Testis (tissue), 5 donors: ENCODE measurements at places on chromosomes 3 and 15.

GRCh38 chr15:36926427-36926825 lies 173.9 kb downstream of the MEIS2 start:
- DNase-seq = no peak

- no peak for DNase-seq
Measured at GRCh38 chr3:59180006-59180405, 130.2 kb upstream of the CFAP20DC start.

GRCh38 chr3:54756330-54756731 lies 171.5 kb downstream of the LRTM1 start:
- DNase-seq = no peak

DNA sequence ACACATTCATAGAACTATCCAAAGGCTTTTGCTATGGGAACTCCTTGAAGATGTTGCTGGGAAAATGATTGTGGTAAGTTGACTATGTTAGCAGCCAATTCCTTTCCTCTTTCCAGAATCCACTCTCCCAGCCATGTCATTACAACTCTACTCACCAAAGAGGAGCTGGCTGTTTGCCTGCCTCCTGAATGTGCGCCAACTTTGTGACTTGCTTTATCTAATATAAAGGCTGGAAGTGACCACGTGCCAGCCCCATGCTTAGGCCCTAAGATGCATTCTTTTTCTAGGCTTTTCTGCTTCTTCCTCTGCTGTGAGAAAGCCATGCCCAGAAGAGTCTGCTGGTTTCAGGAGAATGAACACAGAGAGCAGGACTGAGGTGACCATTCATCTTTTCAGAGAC lies 182.2 kb downstream of the GABRB3 start:
- no peak for DNase-seq

GRCh38 chr15:85579957-85580694 lies 199.7 kb downstream of the AKAP13 start:
- peak; percentile 56 for DNase-seq

GRCh38 chr15:92343924-92344643 lies 49.6 kb upstream of the ST8SIA2 start:
- DNase-seq = no peak

DNA sequence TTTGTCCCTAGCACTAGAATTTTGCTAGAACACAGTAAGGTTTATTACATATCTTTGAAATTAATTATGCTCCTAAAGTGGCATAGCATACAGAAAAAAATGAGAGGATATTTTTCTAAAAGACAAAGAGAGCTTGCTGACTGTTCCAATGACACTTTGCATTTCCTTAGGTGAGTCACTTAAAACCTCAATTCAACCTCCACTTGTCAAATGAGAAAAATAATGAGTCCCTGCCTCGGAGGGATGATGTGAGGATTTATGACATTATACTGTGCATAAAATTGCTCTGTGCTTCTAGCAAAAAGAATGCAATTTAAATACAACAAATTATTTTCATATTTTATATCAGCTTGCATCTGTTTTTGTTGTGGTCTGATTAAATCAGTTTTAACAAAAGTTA lies 1417.0 kb upstream of the ALCAM start:
- no peak for DNase-seq

GRCh38 chr3:191499307-191500080 lies 38.5 kb downstream of the PYDC2 start:
- peak; percentile 88 for DNase-seq

DNA sequence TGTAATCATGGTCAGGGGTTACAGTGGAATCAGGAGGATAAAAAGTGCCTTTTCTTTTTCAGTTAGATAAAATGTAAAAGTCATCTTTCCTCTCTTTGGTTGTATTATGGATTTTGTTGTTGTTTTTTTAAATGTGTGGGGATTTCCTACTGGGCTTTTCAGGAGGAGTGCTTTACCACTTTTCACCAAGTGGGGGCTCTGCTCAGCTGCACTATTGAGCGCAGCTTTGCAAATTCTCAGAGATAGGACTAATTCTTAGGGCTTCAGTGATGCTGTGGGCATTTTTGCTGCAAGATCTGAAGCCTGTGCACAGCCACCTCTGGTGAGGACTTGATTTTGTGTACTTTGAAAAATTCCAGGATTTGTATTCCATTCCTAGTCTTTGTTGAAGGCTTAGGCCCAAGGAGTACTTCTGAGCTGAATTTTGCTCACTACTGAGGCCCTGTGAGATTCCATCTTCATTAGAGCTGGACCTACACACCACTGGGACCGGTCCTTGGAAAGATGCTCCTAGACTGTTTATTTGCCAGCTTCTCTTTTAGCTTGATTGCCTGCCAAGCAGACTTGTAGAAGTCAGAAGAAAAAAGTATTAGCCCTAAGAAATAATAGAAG lies 7.5 kb downstream of the GNB5 start:
- DNase-seq = peak; percentile 71

GRCh38 chr3:141452045-141452444 lies 34.8 kb upstream of the RASA2 start:
- peak; percentile 62 for DNase-seq

DNA sequence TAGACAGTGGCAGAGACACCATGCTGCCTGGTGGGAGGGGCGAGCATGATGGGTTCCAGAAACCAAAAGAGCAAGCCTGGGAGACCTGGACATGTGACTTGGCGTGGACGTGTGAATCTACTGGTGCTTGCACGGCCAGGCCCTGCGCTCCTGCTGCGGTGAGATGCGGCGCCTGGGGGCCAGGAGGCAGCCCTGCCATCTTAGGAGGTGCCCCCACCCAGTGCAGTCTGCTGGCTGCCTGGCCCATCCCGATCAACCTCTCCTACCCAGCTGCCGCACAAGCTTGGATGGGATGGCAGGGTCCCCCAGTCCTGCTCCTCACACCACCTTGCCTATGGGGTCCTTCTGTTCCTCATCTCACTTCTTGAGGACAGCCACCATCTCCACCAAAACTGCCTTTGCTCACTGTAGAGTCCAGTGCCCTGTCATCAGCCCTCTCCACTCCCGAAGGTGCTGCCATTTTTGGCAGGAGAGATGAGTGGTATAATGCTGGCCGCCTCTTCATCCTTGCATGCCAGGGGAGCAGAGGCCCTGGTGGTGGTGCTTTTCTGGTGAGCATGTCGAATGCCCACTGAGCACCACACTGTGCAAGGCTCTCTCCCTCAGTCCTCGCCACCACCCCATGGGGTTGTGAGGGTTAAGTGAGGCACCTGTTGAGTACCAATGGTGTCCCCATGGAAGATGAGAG lies 3.1 kb upstream of the ABTB1 start:
- DNase-seq = no peak

DNA sequence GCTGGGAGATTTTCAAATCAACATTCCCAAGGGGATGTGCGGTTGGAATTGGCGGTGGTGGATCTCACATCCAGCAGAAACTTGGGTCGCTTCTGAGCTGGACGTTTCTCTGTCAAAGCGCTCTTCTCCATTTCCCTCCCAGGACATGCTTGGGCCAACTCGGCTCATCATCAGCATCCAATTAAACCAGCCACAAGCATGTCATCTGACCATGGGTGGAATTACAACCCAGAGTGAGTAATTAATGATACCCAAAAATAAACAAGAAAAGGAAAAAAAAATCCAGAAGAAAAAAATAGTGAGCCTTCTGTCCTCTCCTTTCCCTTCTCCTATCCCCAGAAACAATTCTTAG lies 111.2 kb downstream of the XXYLT1 start:
- no peak for DNase-seq

DNA sequence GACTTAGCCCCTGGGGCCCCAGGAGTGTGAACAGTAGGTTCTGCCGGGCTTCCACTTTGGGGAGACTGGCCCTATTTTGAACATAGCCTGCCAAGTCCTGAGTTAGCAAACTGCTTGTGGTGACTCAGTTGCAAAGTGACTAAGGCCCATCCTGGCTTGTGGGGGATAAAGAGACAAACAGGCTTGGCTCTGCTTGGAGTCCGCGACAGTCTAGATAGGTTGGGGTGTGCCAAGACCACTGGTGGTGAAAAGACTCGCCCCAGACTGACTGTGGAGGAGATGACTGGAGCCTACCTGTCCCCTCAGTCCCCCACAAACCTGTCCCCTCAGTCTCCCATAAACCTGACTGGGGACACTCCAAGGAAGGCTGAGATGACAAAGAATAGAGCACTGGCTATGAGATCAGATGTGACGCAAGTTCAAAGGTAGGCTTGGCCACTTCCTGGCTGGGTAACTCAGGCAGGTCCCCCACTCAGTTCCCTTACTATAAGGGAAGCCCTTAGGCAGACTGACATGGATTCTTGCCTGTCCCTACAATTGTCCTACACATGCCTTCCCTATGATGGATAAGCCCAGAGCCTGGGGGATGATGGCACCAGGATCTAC lies 4.3 kb downstream of the DNASE1L3 start:
- DNase-seq = no peak

- no peak for DNase-seq
Measured at GRCh38 chr3:195557322-195557721, 14.2 kb upstream of the PPP1R2 start.

GRCh38 chr15:96358001-96358801 lies 27.7 kb downstream of the NR2F2 start:
- DNase-seq = no peak

GRCh38 chr3:139574026-139574947 lies 34.7 kb upstream of the RBP1 start:
- DNase-seq = peak; percentile 58

DNA sequence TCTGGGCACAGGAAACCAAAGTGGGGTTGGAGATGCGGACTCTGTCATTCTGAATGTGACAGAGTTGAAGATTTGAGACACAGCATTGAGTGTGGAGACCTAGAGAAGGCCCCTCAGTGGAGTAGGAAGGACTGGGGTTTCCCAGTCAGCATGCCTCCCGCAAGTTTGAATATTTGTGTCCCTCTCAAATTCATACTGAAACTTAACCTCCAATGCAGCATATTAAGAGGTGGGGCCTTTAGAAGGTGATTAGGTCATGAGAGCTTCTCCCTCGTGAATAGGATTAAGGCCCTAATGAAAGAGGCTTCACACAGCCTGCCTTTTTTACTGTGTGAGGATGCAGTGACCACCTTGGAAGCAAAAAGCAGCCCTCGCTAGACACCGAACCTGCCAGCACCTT lies 8.0 kb downstream of the HDDC3 start:
- DNase-seq = no peak

DNA sequence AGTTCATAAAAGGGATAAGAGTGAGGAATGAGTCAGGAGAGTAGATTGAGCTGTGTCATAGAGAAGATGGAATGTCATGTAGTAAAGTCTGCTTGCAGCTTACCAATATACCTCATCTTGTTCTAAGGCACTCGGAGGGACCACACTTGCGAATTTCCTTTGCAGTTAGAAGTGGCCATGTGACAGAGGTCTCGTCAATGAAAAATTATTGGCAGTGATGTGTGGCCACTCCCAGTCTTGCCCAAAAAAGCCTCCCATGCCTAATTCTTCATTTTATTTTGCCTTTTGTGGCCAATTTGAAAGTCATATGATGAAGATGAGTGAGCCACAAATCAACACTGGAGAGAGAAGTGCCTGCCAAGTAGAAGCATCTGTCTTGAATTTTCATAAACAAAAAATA lies 465.6 kb upstream of the ZNF385D start:
- no peak for DNase-seq

DNA sequence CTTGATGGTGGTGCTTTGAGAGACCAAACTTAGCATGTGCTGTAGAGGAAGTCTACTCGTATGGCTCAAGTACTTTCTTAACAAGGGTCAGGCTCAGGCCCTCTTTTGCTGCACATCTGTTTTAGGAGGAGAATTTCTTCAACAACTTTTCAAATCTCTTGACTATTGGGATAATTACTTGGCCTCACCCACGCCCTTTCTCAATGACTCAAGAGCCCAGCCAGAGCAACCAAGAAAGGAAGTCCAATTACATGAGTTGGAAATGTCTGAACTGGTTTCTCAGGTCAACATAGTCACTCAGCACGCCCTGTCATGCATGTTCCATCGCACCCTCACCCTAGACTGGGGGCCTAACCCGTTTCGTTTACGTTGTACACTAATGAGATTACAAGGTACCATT lies 44.8 kb upstream of the UMPS start:
- no peak for DNase-seq

GRCh38 chr3:8846176-8846575 lies 76.8 kb upstream of the OXTR start:
- no peak for DNase-seq

- peak; percentile 41 for DNase-seq
Measured at GRCh38 chr3:134326760-134327593, 47.3 kb downstream of the AMOTL2 start.

DNA sequence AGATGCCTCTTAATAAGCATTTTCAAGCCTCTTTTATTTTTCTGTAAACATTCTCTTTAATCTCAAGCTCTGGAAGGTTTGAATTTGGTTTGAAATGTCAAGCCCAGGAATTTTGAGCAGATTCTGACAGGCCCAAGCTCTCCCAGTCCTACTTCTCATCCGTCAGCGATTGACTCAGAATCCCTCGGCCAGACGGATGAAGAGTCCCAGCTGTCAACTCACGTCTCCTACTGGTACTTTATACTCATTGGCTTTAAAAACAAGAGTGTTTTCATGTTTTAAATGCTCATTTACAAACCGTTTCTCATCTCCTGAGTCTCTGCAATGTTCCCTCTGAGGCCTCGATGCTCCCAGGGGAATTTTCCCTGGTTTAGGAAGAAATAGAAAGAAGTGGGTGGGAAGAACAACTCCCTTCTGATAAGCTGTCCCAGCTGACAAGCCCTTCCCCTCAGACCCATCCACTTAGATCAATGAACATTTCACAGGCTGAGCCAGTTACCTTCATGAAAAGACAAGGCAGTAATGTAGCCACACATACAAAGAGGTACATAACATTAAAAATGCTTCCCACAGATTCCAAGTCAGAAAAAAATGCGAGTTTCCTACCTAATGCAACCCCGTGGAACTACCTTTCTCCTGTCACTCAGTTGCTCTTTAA lies 478.2 kb upstream of the DPH6 start:
- DNase-seq = no peak

DNA sequence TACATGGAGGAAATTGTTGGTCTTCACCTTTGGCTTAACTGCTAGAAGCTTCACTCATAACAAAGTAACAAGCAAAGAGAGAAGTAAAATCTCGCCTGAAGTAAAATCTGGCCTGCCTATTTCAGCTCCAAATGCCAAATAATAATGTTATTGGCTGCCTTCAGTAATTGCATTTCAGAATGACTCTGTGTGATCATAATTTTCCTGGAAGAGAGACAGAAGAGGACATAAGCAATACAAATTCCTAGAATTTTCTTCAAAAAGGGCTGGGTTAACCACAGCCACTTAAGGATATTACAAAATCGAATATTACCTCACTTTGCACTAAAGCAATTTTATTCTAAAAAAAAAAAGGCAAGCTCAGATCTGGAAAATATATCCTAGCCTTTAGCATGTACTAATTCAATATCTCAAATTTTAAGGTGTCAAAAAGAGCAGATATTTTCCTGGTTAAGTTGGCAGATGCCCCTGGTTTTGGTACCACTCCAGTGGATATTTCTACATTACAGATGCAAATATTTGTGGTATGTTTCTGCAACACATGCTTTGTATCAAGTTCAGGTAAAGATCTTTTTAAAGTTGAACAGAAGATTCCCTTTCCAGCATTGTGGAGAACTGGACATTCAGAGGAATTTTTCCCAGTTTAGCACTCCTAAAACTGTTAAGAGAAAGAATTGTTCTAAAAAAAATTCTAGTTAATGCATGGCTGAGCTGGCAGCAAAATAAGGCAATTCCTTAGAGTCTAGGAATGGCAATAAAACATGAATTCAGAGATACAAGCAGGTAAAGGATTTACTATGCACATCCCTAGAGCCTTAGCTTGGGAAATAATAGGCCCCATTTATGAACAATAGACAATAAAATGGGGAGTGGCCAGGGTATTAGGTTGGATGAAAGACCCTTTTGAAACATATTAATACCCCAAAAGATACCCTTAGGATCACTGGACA lies 116.7 kb downstream of the STAC start:
- DNase-seq = no peak
